ENCODE measurements at places on chromosomes 3 and 15.

DNA sequence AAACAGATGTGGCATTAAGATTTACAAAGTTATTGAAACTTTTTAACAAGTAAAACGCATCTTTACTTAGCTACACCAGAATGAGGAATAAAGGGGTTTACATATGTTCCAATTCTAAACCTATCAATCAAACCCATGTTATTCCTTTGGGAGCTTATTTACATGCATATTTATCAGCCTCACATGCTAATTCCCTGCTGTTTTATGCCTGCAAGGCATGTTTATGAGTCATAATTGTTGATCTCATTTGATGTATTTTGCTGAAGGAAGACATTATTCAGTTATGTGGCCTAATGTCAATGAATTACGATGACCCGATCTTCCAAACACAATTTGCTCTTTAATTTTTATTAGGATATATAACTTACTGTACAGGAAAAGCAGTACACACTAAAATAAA lies 272.9 kb downstream of the TBC1D5 start:
- no peak for DNase-seq

DNA sequence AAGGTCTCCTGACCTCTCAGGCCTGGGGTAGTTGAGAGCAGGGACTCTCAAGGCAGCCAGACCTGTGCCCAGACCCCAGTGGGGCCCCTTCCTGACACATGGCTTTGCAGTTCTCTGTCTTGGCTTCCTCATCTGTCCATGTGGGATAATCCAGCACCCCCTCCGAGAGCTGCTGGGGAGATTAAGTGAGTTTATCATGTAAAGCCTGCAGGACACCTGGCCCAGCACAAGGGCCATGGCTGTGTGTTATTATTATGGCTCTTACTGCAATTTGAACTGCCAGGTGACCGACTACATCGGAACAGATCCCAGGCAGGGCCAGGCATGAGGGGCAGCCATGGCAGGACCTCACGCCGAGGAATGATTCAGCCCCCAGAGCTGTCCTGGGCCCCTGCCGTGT lies 12.6 kb downstream of the DUSP7 start:
- no peak for DNase-seq

DNA sequence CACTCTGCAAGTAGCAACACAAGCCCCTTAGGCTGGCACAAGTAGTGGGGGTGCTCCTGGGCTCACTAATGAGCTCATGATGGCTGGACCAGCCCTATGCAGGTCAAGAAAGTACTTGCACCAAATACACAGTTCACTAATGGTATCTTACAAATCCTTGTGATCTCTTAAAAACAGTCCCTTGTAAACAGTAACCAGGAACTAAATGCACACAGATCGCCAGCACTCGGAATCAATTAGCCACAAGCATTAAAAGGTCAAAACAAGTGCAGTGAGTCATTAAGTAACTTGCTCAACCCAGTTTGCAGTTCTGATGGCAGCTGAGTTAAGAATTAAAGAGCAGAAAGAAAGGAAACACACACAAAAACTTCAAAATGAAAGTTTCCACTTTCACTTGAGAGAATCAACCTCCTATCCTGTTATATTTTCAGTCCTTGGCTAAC lies 43.2 kb downstream of the ARHGEF3 start:
- DNase-seq = no peak

GRCh38 chr3:168053115-168053514 lies 42.6 kb downstream of the GOLIM4 start:
- no peak for DNase-seq

- no peak for DNase-seq
Observed at GRCh38 chr15:47339800-47340570, 377.3 kb upstream of the SEMA6D start.

- no peak for DNase-seq
Observed at GRCh38 chr3:46359733-46360493, 6.0 kb downstream of the CCR2 start.

- no peak for DNase-seq
Observed at GRCh38 chr3:127606981-127607595, 8.9 kb downstream of the MCM2 start.

DNA sequence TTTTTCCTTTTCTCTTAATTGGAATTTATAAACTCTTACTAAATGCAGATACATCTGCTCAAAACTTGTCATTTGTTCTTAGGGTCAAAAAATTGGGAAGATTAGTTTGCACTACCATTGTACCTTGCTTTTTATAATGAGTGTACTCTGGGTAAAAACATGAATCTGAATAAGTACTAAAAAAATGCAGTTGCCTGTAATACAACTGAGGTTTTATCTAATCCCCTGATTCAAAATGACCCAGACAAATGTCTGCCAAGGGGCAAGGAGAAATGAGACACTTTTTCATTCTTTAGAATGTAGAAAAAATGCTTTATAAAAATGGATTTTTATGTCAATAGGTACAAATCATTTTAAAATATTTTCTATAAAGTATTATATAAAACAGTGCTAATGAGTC lies 42.4 kb downstream of the RASA2 start:
- DNase-seq = no peak
